Tibial nerve (tissue), 4 donors: ENCODE measurements at places on chromosomes 2 and 18. TPM values are rescaled to one million over a fixed set of nuclear protein-coding genes. Genes with fewer than 3 reads are reported as not detected.

Gene TMEM163
- total RNA-seq, result not detected

Gene MRPS5
- 34.3 TPM for total RNA-seq

Gene TRIM43
- not detected for total RNA-seq

Gene IL37
- not detected for total RNA-seq

Gene PLGLB2
- total RNA-seq, result 0.39 TPM

Gene TLX2
- not detected for total RNA-seq

DNA sequence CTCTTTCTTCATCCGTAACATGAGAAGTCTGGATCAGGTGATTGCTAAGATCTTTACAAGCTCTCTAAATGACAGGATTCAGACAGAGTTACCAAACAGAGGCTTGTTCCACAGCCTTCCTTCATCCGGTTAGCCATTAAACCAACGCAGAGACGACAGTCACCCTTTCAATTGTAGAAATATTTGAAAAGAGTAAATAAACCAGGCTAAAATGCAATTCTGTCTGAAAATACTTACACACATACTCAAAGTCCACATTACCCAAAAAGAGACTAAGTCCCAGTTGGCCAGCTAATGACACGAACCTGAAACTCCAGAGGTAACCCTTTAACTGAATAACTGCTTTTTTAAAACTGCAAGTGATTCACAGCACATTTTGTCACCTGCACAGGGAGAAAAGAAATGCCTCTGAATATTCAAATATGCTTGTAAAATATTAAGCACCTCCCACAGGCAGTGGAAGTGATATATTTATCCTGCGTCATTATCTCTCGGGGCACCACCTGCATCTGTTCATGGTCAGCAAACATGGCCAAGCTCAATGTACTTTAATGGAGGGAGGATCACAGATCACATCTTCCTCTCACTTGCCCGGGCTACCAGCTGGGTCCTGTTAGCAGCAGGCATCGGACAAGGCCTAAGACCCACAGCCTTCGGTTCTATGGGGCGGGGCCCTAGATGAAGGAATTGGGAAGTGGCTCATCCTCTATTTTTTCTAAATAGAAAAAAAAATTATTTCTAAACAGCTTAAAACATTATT, 38.8 kb upstream of the DNER start:
- no peak for DNase-seq
- no peak overlapping the region for H3K27ac ChIP-seq
- H3K27me3 ChIP-seq, result no peaks in the 10 kb centered on the region
- H3K4me3 ChIP-seq, result no peak overlapping the region

- H3K27ac ChIP-seq, result peak overlapping the region; percentile 72
- H3K36me3 ChIP-seq, result no peaks in the 10 kb centered on the region
- peak; percentile 25 for DNase-seq
- no peaks in the 10 kb centered on the region for H3K27me3 ChIP-seq
These were observed 71.0 kb upstream of the ITM2C start for GRCh38 chr2:230793572-230794359.

GRCh38 chr2:165827921-165828276, 33.9 kb upstream of the GALNT3 start:
- no peak overlapping the region for H3K27ac ChIP-seq
- no peak overlapping the region for H3K4me3 ChIP-seq
- H3K27me3 ChIP-seq, result no peaks in the 10 kb centered on the region
- no peak for DNase-seq
- no peaks in the 10 kb centered on the region for H3K36me3 ChIP-seq
- H3K4me1 ChIP-seq, result no peaks in the 10 kb centered on the region

GRCh38 chr2:142533177-142533576, 344.3 kb upstream of the KYNU start:
- no peaks in the 10 kb centered on the region for H3K4me1 ChIP-seq
- H3K4me3 ChIP-seq, result no peak overlapping the region
- no peak overlapping the region for H3K27ac ChIP-seq
- no peaks in the 10 kb centered on the region for H3K36me3 ChIP-seq

DNA sequence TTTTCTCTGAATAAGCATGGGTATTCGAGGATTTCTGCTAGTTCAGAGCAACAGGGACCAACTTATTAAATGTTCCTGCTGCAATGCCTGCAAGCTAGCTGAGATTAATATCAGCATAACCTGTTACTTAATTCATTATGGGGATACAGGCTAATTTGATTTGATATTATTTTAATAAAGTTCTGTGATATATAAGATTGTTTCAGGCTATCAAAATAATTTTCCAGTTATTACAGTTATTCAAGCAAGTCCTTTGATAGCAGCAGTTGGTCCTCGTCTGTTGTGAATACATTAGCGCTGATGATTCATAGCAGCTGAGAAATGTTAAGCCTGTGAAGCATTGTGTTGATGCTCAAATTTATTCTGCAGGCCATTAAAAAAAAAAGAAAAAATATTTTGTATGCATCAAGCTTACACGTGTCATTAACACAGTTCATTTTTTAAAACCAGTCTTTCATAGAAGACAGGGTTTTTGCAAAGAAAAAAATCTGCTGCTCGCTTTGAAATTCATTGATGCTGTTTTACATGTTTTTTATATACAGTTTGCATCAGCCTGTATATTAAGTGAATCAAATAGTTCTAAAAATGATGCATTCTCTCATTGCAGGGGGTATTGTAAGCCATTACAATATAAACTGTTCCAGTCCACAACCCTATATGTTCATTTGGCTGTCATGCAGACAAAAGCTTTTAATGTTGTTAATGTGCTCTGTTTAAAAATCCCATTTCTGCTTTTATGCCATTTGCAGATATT, 482.5 kb downstream of the BCL11A start:
- no peaks in the 10 kb centered on the region for H3K4me1 ChIP-seq
- H3K27ac ChIP-seq, result no peak overlapping the region
- no peak for DNase-seq
- no peak overlapping the region for H3K4me3 ChIP-seq
- H3K36me3 ChIP-seq, result no peaks in the 10 kb centered on the region

GRCh38 chr2:202418511-202418910, 42.4 kb downstream of the BMPR2 start:
- no peak overlapping the region for H3K4me3 ChIP-seq
- no peaks in the 10 kb centered on the region for H3K27me3 ChIP-seq
- no peaks in the 10 kb centered on the region for H3K36me3 ChIP-seq
- H3K27ac ChIP-seq, result no peak overlapping the region
- DNase-seq, result no peak
- H3K4me1 ChIP-seq, result no peaks in the 10 kb centered on the region

- no peaks in the 10 kb centered on the region for H3K4me1 ChIP-seq
- no peaks in the 10 kb centered on the region for H3K27me3 ChIP-seq
- no peak for DNase-seq
- H3K27ac ChIP-seq, result no peak overlapping the region
- H3K36me3 ChIP-seq, result no peaks in the 10 kb centered on the region
These were observed 61.8 kb downstream of the RFTN2 start for GRCh38 chr2:197613509-197613987.

DNA sequence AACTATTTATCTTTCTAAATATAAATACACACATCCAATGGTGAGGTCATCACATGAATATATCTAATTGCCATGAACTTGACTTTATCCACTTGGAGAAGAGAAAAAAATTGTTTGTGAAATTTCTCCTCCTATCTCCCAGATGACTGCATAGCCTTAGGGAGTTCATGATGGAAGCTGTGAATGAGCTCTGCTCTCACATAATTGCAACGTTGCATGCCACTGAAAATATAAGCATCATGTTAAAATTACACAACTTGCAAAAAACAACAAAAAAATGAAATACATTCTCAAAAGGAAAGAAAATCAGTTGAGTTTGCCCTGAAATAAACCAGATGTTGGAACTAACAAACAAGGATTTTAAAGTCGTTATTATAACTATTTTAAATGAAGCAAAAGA, 50.6 kb upstream of the OSR1 start:
- no peaks in the 10 kb centered on the region for H3K36me3 ChIP-seq
- no peaks in the 10 kb centered on the region for H3K27me3 ChIP-seq
- H3K4me3 ChIP-seq, result no peak overlapping the region

GRCh38 chr2:200695191-200695590, 109.4 kb downstream of the AOX1 start:
- H3K36me3 ChIP-seq, result no peaks in the 10 kb centered on the region
- no peak overlapping the region for H3K27ac ChIP-seq

DNA sequence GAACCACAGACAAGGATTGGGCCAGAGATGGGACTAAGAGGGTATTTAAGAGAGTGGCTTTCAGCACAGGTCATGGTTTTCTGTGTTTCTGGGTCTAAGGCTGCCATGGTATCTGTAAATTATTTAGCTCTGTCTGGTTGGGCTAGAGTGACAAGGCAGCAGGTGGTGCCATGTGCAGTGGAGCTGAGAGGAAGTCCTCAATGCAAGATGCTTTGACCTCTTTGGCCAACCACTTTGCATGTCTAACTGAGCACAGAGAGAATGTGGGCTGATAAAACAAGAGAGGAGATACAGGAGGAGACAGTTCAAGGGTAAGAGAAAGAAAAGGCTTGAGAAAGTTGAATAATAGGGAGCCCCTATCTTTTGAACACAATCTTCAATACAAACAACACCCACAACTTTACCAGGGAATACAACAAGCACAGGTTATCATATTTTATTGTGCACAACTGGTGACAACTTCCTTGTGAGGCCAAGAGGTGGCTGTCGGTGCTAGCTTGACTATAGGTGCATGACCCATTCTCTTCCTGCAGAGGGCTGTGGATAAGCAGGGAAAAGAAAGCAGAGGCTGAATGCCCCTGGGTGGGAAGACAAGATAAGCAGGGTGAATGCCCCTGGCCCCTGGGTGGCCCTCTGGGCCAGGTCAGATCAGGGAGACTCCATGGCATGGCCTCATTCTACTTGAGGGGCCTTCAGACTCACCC, 12.3 kb downstream of the FLACC1 start:
- no peak overlapping the region for H3K4me3 ChIP-seq
- H3K36me3 ChIP-seq, result no peaks in the 10 kb centered on the region
- DNase-seq, result no peak
- no peaks in the 10 kb centered on the region for H3K4me1 ChIP-seq
- no peaks in the 10 kb centered on the region for H3K27me3 ChIP-seq

DNA sequence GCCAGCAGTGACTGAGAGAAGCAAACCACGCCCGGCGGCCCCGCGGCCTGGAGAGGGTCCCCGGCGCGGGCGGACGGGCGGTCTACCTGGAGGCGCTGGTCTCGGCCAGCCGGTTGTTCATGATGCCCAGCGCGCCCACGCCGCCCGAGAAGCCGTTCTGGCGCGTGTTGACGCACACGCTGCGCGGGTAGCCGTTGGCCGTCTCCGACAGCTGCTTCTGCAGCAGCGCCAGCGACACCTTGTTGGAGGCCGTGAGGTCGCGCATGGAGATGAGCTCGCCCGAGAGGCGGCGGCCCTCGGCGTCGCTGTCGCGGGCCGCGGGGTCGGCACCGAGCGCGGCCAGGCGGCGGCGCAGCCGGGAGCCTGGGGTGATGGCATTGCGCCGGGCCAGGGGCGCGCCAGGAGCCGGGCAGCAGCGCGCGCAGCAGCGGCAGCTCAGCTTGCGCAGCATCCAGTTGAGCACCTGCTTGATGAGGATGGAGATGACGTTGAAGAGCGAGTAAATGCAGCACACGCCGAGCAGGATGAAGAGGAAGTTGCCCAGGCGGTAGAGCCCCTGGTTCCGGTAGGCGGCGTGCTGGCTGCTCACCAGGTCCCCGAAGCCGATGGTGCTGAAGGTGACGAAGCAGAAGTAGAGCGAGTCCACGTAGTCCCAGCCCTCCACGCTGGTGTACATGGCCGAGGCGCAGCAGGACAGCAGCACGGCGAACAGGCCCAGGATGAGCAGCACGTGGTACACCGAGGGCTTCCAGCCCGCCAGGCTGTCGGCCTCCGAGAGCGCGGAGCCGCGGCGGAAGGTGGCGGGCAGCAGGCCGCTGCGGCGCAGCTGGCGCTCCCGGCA, 118.1 kb downstream of the MSH2 start:
- H3K27me3 ChIP-seq, result no peaks in the 10 kb centered on the region
- H3K36me3 ChIP-seq, result no peaks in the 10 kb centered on the region
- peak overlapping the region; percentile 32 for H3K27ac ChIP-seq
- H3K4me1 ChIP-seq, result no peaks in the 10 kb centered on the region

GRCh38 chr2:238081150-238081549, 19.0 kb upstream of the ESPNL start:
- H3K27me3 ChIP-seq, result no peaks in the 10 kb centered on the region
- no peak overlapping the region for H3K4me3 ChIP-seq
- peaks cover 83% of the 10 kb centered on the region for H3K36me3 ChIP-seq
- H3K4me1 ChIP-seq, result no peaks in the 10 kb centered on the region
- DNase-seq, result no peak

- peak overlapping the region; percentile 20 for H3K27ac ChIP-seq
- H3K4me1 ChIP-seq, result no peaks in the 10 kb centered on the region
- no peak for DNase-seq
- H3K36me3 ChIP-seq, result no peaks in the 10 kb centered on the region
- no peaks in the 10 kb centered on the region for H3K27me3 ChIP-seq
These were observed 89.5 kb downstream of the SMAD7 start for GRCh38 chr18:48861181-48861708.

DNA sequence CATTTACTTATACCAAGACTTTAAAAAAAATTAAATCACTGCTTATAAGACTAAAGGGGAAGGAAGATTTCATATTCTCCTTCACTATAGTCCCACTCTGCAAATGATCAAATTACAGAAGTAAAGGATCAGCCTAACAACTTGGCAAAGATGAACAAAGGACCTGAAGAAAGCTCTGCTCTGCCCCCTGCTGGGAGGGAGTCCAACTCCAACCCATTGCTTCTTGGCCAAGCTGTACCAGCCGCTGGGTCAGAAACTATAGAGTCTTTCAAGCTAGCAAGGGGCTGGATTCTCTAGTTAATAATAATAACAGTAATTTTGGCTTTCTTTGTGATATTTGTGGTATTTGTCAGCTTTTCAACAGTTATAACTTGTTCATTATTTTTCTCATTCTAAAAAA, 927.0 kb upstream of the CRIM1 start:
- H3K4me3 ChIP-seq, result no peak overlapping the region
- H3K36me3 ChIP-seq, result no peaks in the 10 kb centered on the region
- no peaks in the 10 kb centered on the region for H3K4me1 ChIP-seq
- peak; percentile 15 for DNase-seq
- H3K27me3 ChIP-seq, result no peaks in the 10 kb centered on the region
- H3K27ac ChIP-seq, result no peak overlapping the region

DNA sequence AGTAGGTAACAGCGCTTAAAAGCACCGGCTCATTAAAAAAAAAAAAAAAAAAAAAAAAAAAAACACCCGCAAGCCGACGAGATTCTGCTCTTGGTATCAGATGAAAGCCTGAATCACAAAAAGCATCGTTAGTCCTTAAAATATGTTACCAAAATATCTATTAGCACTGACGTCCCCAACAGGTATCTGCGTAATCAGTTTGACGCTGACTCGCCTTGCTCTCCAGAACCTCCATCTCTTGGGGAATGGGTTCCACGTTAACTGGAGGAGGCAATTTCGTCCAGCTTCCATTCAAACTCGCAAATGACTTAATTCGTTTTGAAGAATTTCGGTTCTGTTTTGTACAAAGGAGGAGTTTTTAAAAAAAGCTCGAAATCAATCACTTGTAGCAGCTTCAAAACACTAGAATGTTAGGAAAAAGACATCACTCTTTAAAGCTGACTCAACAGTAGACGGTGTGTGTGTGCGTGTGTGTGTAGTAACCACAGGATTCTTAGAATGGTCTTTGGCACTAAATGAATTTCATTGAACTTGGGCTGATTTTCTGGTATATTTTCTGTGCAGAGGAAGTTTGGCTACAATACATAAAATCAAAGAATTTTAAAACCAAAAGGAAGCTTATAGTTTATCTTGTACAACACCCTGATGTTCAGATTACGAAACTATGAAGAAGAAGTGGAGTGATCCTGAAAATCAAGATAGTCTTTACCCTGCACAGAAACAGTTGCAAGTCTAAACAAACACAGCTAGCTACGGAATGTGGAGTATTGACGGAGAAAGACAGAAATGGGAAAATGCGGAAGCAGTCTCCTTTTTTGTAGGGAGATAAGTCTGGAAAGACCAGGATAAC, 1.1 kb upstream of the PGAP1 start:
- H3K36me3 ChIP-seq, result no peaks in the 10 kb centered on the region
- DNase-seq, result peak; percentile 21
- no peaks in the 10 kb centered on the region for H3K27me3 ChIP-seq
- H3K4me1 ChIP-seq, result peaks cover 29% of the 10 kb centered on the region
- H3K4me3 ChIP-seq, result peak overlapping the region; percentile 84
